ENCODE measurements at places on chromosomes 2 and 18.

DNA sequence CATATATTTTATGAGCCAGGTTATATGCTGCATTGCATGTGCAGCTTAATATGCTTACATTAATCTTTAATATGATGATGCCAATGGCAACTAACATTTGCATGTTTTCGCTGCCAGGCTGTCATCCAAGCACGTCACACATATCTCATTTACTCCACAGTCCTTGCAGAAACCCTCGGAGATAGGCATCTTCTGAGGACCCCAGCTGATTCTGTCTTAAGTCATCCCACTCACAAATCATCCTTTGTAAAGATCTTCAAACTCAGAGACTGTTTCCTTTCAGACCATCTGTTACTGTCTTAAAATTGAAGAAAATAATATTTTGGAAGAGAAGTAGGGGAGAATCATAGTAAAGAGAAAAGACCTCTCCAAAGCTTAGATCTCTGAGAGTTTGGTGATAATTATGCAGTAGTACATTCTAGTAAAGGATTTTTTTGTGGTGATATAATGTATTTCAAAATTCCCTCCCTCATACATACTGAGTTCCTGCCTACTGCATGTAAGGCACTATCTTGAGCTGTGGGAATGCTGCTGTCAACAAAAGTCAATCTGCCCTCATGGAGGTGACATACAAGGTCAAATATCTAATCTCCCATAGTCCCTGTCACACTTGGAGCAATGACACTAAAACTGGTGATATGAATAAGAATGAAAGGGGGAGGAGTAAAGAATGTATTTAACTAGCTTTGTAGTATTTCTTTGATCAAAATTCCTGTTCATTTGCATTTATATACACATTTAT is 11.0 kb downstream of the ITGA4 start:
- no peak for DNase-seq

GRCh38 chr2:46690825-46691224 is 211.5 kb downstream of the TMEM247 start:
- peak; percentile 22 for DNase-seq

DNA sequence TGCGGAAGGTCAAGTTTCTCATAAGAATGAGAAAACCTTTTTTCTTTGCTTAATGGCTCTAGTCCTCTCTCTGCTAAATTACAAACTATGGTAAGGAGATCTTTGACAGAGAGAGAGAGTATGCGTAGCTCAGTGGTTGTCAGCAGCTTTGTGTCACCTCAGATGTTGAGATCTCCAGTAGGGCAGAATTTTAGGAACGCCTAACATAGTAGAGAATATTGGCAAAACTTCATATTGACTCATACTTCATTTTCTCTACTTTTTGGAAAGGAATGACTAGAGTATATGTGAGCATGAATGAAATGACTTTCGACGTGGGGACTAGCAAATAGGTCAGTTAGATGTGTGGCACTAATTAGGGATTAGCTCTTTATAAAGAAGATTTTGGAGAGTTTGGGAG is 64.0 kb downstream of the WDR7 start:
- DNase-seq: no peak

GRCh38 chr18:58562146-58562998 is 66.5 kb downstream of the ALPK2 start:
- no peak for DNase-seq

DNA sequence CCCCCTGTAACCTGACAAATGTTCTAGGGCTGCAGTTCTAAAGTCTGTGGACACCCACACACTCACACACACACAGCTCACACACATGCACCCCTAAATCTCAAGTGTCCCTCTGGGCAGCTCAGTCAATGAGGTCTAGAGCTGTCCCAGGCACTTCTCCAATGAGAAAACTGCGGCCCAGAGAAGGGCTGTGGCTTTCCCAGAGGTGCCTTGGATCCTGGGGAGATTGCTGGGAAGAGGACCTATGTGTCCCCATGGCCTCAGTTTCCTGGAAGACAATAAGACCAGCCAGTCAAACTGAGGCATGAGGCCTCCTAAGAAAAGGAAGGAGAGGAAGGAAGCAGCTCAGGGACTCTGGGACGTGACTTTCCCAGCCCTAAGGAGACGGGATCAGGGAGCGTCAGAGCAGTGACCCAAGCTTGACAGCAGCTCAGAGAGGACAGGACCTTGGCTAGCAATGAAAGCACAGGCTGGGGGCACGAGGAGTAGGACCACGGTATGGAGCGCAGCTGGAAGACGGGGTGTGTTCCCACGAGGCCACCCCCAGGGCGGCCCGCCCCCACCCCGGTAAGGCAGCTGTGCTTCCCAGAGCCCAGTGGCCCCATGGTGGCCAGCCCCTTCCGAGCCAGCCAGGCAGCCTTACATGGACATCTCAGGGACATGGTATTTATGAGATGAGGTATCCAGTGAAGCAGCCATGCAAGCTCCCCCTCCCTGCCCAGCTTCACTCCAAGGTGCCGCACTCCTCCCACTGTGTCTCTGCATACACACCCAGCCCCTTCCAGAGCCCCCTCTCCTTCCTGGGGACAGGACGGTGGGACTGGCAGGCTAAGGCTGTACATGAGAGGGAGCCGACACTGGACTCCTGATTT is 46.0 kb downstream of the TNS1 start:
- no peak for DNase-seq

DNA sequence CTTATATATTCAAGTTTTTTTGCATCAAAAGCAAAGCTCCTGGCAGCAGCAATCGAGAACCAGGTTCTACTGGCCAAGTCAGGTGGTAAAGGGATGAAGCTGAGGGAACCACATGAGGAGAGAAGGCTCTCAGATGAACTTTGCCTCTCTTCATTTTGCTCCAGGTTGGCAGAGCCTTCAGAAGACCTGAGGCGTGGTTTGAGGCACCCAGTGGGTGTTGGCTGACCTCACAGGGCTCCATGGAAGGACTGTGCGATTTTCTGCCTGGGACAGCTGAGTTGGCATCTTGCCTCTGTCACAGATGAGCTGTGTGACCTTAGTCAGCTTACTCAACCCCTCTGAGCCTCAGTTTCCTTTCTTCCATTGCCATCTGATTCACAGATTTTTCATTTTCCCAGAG is 89.0 kb downstream of the INSIG2 start:
- no peak for DNase-seq

DNA sequence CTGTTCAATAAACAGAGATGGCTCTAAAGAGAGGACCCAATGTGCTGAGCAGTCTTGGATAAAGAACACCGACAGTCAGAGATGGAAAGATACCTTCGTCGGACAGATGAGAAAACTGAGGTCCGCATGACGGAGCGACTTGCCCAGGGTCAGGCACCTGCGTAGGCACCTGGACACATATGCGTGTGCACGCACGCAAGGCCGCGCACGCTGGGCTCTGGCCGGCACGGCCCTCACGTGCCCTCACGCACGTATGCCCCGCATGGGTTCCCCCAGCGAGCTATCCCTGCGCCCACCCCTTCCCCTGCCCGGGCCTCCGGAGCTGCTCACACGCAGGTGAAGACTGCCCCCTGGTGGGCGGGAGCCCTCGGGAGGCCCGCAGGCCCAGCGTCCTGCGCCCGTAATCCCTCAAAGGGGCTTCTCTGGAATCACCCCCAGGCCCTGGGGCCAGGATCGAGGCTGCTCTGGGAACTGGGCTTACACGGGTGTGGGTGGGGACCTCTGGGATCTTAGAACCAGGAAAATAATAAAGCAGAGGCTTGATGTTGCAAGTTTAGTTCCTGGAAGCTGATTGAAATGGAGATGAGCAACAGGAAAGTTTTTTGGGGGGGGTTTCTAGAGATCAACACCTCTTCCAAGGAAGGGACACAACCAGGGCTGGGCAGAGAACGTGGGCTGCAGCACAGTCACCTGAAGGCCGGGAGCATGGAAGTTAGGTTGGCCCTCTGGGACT is 246.3 kb downstream of the TNS1 start:
- DNase-seq: peak; percentile 90

- DNase-seq: no peak
These were observed 465.9 kb downstream of the EPHA4 start for GRCh38 chr2:221106241-221106640.

GRCh38 chr18:13454363-13455150 is 236.0 kb downstream of the LDLRAD4 start:
- no peak for DNase-seq
